Fibroblast of skin of abdomen (primary cell): ENCODE measurements at places on chromosomes 6 and 20.

GRCh38 chr6:1024587-1024986 is 287.3 kb upstream of the FOXQ1 start:
- DNase-seq: peak; percentile 82

DNA sequence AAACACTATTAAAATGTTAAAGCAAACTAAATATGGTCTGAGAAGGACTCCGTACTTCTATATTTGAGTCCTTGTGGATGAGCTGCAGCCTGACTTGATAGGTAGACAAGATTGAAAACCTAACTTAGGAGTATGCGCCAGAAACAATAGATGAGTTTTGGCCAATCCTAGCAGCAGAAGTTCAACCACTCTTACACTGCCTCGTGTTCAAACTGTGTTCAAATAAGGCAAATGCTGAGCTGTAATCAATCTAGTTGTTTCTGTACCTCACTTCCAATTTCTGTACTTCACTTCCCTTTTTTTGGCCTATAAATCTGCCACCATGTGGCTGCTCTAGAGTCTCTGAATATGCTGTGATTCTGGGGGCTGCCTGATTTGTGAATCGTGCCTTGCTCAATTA is 13.2 kb upstream of the SERINC1 start:
- no peak for DNase-seq

- DNase-seq: no peak
Measured at GRCh38 chr20:44054118-44054517, 132.9 kb downstream of the JPH2 start.

DNA sequence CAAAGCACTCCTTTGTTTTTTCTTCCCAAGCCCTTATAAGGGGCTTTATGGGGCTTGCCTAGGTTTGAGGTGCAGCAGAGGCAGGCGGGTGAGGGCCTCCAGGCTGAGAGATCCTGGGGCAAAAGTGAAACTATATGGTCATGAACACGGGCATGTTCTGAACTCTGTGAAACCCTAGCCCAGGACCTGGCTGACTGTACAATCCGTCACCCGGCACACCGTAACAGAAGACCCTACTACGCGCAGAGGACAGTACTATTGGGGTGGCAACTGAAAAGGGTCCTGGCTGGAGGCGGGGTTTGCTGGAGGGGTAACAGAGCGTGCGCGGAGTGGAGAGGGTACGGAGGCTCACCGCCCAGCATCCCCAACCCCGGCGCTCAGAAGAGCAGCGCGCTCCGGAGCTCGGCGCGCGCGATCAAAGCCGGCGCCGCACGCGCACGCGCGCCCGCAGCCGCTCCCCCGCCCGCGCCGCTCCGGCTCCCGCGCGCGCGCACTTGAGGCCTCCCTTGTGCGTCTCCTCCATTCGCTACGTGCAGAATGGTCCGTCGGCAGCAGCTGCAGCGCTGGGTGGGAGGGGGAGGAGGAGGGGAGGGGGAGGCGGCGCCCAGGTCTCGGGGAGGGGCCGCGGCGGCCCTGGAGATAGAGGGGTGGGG is 54.2 kb downstream of the MRPL14 start:
- peak; percentile 93 for DNase-seq
